ENCODE measurements at places on chromosomes 13 and 19.

DNA sequence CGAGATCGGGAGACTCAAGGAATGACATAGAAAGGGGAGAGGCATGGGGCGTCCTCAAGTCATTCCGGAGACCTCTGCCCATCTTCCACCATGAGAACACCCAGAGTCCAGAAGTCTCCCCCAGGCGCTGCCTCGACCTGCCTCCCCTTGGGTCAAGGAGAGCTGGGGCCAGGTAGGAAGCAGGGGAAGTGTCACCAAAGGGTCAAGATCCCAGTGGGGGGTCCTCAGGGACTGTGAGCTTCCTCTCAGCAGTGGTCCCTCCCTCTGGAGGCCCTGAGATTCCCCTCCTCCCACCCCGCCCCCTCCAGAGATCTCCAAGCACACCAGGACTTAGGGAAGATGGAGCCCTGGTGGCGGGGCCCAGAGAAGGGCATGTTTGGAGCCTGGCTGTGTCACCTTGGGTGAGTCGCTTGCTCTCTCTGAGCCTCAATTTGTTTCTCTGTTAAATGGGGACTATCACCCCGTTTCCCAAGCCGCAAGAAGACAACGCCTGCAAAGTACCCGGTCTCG lies 919 bp downstream of the DACT3 start:
- DNase-seq, result no peak
- peaks cover 15% of the 10 kb centered on the region for H3K4me1 ChIP-seq
- H3K27me3 ChIP-seq, result peaks cover 29% of the 10 kb centered on the region
- H3K4me3 ChIP-seq, result peak overlapping the region; percentile 69
- peaks cover 8% of the 10 kb centered on the region for H3K36me3 ChIP-seq

GRCh38 chr13:34000955-34001354 lies 183.0 kb downstream of the RFC3 start:
- H3K27ac ChIP-seq, result no peak overlapping the region
- H3K4me1 ChIP-seq, result no peaks in the 10 kb centered on the region
- H3K36me3 ChIP-seq, result no peaks in the 10 kb centered on the region
- no peaks in the 10 kb centered on the region for H3K27me3 ChIP-seq

GRCh38 chr13:110560601-110561343 lies 750 bp downstream of the RAB20 start:
- H3K4me3 ChIP-seq, result peak overlapping the region; percentile 96
- peaks cover 18% of the 10 kb centered on the region for H3K4me1 ChIP-seq
- H3K27me3 ChIP-seq, result peaks cover 11% of the 10 kb centered on the region
- H3K36me3 ChIP-seq, result no peaks in the 10 kb centered on the region
- peak overlapping the region; percentile 23 for H3K27ac ChIP-seq
- DNase-seq, result no peak

DNA sequence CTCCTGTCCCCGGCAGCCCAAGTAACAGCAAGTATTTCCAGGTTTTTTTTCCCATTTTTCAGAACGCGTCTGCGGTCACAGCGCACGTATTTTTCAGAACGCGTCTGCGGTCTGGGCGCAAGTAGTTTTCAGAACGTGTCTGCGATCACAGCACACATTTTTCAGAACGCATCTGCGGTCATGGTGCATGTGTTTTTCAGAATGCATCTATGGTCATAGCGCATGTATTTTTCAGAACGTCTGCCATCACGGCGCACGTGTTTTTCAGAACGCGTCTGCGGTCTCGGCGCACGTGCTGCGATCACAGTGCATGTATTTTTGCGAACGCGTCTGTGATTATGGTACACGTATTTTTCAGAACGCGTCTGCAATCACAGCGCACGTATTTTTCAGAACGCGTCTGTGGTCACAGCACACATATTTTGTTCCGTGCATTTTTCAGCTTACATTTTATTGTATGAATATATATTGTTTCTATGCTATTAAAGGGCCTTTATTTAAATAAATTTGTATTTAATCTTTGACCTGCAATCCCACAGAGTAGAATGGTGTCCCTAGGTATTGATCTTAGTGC lies 19.7 kb downstream of the ATP4B start:
- H3K4me1 ChIP-seq, result no peaks in the 10 kb centered on the region
- no peak overlapping the region for H3K27ac ChIP-seq
- no peak for DNase-seq
- no peaks in the 10 kb centered on the region for H3K27me3 ChIP-seq
- H3K4me3 ChIP-seq, result no peak overlapping the region
- peaks cover 34% of the 10 kb centered on the region for H3K36me3 ChIP-seq

- H3K4me1 ChIP-seq, result no peaks in the 10 kb centered on the region
- no peaks in the 10 kb centered on the region for H3K36me3 ChIP-seq
- no peak overlapping the region for H3K4me3 ChIP-seq
- no peaks in the 10 kb centered on the region for H3K27me3 ChIP-seq
- no peak overlapping the region for H3K27ac ChIP-seq
Observed at GRCh38 chr19:37045140-37045539, 33.1 kb upstream of the ZNF420 start.

- H3K4me3 ChIP-seq, result peak overlapping the region; percentile 87
- H3K36me3 ChIP-seq, result peaks cover 41% of the 10 kb centered on the region
- no peak for DNase-seq
- peak overlapping the region; percentile 96 for H3K27ac ChIP-seq
- H3K4me1 ChIP-seq, result peaks cover 45% of the 10 kb centered on the region
Observed at GRCh38 chr19:18832306-18833140, 764 bp downstream of the UPF1 start.

All from effector memory CD8-positive, alpha-beta T cell (primary cell).